ENCODE measurements at places on chromosomes 5 and 9.

GRCh38 chr9:21728781-21729180, 73.7 kb upstream of the MTAP start:
- no peak overlapping the region for H3K27ac ChIP-seq
- H3K4me3 ChIP-seq, result no peak overlapping the region
- no peak for DNase-seq
- no peaks in the 10 kb centered on the region for H3K36me3 ChIP-seq
- H3K27me3 ChIP-seq, result no peaks in the 10 kb centered on the region
- no peaks in the 10 kb centered on the region for H3K4me1 ChIP-seq

GRCh38 chr5:61267116-61267515, 64.9 kb upstream of the ZSWIM6 start:
- no peak for DNase-seq
- H3K27me3 ChIP-seq, result no peaks in the 10 kb centered on the region
- H3K27ac ChIP-seq, result no peak overlapping the region
- H3K36me3 ChIP-seq, result no peaks in the 10 kb centered on the region
- no peak overlapping the region for H3K4me3 ChIP-seq

DNA sequence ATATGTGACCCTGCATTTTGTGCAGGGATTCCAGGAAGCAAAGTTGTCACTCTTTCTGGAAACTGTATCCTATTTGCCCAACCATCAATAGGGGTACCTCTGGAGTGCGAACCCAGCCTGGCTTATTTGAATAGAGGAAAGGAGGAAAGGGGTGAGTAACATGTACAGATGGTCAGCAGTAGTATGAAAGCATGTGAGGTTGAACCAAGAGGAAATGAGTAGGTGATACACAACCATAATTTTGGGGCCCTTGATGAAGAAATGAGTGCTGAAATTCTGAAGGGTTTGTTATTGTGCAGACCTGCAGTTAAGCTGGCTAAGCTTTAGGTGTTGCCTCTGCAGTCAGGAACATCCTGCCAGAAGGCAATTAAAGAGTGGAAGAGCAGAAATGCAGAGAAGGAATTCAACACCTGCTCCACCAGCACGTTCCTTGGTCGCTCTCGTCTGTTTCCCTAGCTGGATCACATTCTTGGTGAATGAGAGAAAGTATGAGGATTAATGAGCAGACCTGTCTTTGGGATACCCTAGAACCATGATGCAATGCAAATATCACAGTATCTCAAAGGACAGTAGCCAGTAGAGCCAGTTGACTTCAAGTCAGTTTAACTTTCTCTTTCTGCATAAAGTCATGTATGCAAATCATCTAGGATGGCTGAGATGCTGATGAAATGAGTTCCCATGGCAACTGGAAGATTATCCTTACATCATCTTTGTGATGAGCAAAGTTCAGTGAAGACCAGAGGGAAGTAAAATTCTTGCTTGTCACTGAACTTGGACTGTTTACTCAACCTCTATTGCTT, 13.2 kb upstream of the IL12B start:
- no peaks in the 10 kb centered on the region for H3K27me3 ChIP-seq
- no peaks in the 10 kb centered on the region for H3K36me3 ChIP-seq

- peaks cover 3% of the 10 kb centered on the region for H3K27me3 ChIP-seq
- H3K27ac ChIP-seq, result no peak overlapping the region
- DNase-seq, result no peak
- no peaks in the 10 kb centered on the region for H3K4me1 ChIP-seq
These were observed 80.8 kb downstream of the RORB start for GRCh38 chr9:74577956-74578355.

- peaks cover 21% of the 10 kb centered on the region for H3K27me3 ChIP-seq
- H3K4me1 ChIP-seq, result peaks cover 5% of the 10 kb centered on the region
These were observed 268.0 kb upstream of the MVB12B start for GRCh38 chr9:126058591-126058990.

GRCh38 chr9:134288746-134289145, 37.5 kb upstream of the RXRA start:
- H3K27me3 ChIP-seq, result peaks cover 32% of the 10 kb centered on the region
- H3K4me1 ChIP-seq, result no peaks in the 10 kb centered on the region
- DNase-seq, result no peak
- no peak overlapping the region for H3K4me3 ChIP-seq
- no peaks in the 10 kb centered on the region for H3K36me3 ChIP-seq

- no peak overlapping the region for H3K4me3 ChIP-seq
- no peaks in the 10 kb centered on the region for H3K4me1 ChIP-seq
- DNase-seq, result no peak
- no peaks in the 10 kb centered on the region for H3K36me3 ChIP-seq
- no peak overlapping the region for H3K27ac ChIP-seq
- no peaks in the 10 kb centered on the region for H3K27me3 ChIP-seq
These were observed 157.2 kb upstream of the PHYKPL start for GRCh38 chr5:178389796-178390195.

- H3K4me3 ChIP-seq, result no peak overlapping the region
- DNase-seq, result no peak
- no peak overlapping the region for H3K27ac ChIP-seq
- no peaks in the 10 kb centered on the region for H3K4me1 ChIP-seq
- H3K36me3 ChIP-seq, result no peaks in the 10 kb centered on the region
These were observed 41.7 kb upstream of the STK32A start for GRCh38 chr5:147193123-147193522.

GRCh38 chr9:38065369-38066075, 3.5 kb downstream of the SHB start:
- H3K27me3 ChIP-seq, result no peaks in the 10 kb centered on the region
- DNase-seq, result no peak
- peaks cover 35% of the 10 kb centered on the region for H3K4me1 ChIP-seq
- H3K4me3 ChIP-seq, result peak overlapping the region; percentile 81

DNA sequence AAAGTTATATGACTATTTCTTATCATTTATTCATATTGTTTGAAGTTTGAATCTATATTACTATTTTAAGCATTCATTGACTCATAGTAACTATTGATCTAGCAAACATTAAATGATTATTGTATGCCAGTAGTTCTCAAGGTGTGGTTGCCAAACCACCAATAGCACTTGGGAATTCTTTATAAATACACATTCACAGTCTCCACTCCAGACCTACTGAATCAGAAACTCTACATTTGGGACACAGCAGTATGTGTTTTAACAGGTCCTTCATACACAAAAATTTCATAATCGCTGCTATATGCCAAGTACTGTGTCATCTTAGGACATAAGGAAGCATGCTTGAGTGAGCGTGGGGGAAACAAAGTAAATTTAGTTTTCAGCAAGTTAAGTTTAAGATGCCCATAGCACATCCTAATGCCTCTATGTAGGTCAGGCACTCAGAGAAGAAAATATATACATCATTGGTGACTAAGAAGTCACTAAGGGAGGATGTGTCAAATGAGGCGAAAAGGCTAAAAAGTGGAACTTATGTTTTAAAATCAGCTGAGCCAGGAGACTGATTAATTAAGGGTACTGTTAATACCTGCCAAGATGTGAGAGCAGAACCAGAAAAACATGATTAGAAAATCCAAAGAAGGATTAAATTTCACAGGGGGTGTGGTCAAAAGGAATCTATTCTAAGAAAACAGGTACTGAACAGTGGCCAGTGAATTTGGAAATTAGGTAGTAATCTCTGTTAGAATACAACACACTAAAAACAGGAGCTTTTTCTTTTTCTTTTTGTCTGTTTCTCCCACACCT, 340.8 kb downstream of the HCN1 start:
- H3K4me3 ChIP-seq, result no peak overlapping the region
- H3K27me3 ChIP-seq, result no peaks in the 10 kb centered on the region
- H3K27ac ChIP-seq, result no peak overlapping the region
- DNase-seq, result no peak

- H3K27me3 ChIP-seq, result no peaks in the 10 kb centered on the region
- H3K4me3 ChIP-seq, result no peak overlapping the region
- no peak for DNase-seq
- H3K36me3 ChIP-seq, result peaks cover 4% of the 10 kb centered on the region
- no peak overlapping the region for H3K27ac ChIP-seq
These were observed 19.7 kb downstream of the MAPKAP1 start for GRCh38 chr9:125687163-125687863.

GRCh38 chr9:127506814-127507750, 55.8 kb downstream of the LRSAM1 start:
- peaks cover 8% of the 10 kb centered on the region for H3K4me1 ChIP-seq
- H3K27me3 ChIP-seq, result no peaks in the 10 kb centered on the region
- peaks cover 57% of the 10 kb centered on the region for H3K36me3 ChIP-seq
- no peak overlapping the region for H3K4me3 ChIP-seq
- H3K27ac ChIP-seq, result no peak overlapping the region

Data from keratinocyte (primary cell).